Stimulated activated CD8-positive, alpha-beta memory T cell treated with anti-CD3 and anti-CD28 coated beads, Interleukin-7, amount 100 ng/mL, for 24 hours (primary cell): ENCODE measurements at places on chromosomes 6 and 20.

GRCh38 chr6:109874621-109875020 lies 103.5 kb upstream of the GPR6 start:
- DNase-seq, result no peak

DNA sequence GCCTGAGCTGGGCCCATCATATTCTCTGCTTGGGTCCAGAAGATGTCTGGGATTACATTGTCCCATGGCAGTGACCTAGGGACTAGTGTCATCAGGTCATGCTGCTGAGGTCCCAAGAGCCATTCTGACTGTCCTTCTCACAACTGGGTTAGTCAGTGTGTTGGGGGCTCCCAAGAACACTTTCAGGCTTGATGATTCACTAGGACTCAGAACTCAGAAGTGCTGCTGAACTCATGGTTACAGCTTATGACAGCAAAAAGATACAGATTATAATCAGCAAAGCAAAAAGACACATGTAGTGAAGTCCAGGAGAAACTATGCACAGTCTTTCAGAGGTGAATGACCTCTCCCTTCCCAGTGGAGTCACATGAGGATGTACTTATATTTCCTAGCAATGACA lies 107.8 kb downstream of the SYNE1 start:
- no peak for DNase-seq

DNA sequence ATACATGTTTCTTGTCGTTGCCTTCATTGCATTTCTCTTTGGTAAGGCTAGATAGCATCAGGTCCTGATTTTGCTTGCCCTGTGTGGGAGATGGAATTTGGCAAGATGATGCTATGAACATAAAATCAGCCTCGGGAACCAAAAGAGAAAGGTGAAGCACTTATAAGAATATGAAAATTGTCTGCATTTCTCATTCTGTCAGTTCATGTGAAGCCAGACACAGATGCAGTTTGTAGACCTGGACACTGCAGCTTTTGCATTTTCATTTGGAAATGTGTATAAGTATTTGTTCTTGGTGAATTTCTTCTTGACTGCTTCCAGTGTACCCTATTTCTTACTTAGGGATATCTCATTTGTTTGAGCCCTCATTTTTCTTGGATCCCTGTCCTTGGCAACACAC lies 1.3 kb downstream of the YWHAB start:
- no peak for DNase-seq

- DNase-seq, result no peak
Observed at GRCh38 chr6:141977782-141978181, 154.9 kb upstream of the GJE1 start.

- DNase-seq, result no peak
Observed at GRCh38 chr20:2759143-2759542, 41.3 kb downstream of the CPXM1 start.
